ENCODE measurements at places on chromosomes 5 and 9. TPM values are rescaled to one million over a fixed set of nuclear protein-coding genes. Genes with fewer than 3 reads are reported as not detected.

Gene CCL19
- total RNA-seq = 1.2 TPM

Gene DRD1
- not detected for total RNA-seq

Gene C5
- 2.0 TPM for total RNA-seq

GRCh38 chr5:4384649-4385048 is 755.5 kb upstream of the ADAMTS16 start:
- no peaks in the 10 kb centered on the region for H3K27me3 ChIP-seq
- H3K27ac ChIP-seq = no peak overlapping the region
- no peak for DNase-seq
- H3K4me1 ChIP-seq = no peaks in the 10 kb centered on the region
- no peak overlapping the region for H3K4me3 ChIP-seq

Measured in esophagus squamous epithelium (tissue), 5 donors.